ENCODE measurements at places on chromosomes 1 and 21.

DNA sequence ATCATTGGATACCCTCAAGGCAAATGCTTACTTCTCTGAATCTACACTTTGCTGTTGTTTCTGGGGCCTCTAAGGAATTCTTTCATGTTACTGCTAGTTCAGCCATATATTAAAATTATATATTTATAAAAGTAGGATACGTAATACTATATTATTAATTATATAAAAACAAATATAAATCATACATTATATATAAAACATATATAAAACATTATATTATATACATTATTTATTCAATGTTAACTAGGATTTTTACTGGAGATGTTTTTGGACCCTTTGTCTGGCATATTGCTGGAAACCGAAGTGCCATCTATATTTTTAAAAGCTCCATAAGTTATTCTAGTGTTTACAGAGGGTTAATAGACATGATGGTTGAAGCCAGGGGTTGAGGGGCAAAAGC lies 12.2 kb downstream of the ALG6 start:
- DNase-seq: no peak

DNA sequence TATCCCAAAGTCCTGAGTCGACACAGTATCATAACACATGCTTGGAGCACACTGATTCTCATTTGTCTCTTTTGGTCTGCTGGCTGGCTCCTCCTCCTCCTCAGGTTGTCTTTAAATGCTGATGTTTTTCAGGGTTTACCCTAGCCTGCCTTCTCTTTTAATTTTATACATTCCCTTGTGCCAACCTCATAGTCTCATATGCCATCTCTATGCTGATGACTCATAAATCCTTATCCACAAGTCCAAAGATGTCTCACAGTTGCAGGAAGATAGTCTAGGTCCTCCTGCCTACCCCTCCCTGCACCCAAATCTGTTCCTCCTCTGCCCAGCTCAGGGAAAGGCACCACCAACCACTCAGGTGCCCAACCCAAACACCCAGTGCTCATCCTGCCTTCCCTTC lies 108.3 kb downstream of the SIPA1L2 start:
- no peak for DNase-seq

- no peak for DNase-seq
Measured at GRCh38 chr1:89171067-89171438, 4.8 kb downstream of the GBP7 start.

GRCh38 chr21:46474382-46474781 lies 15.7 kb downstream of the DIP2A start:
- no peak for DNase-seq

DNA sequence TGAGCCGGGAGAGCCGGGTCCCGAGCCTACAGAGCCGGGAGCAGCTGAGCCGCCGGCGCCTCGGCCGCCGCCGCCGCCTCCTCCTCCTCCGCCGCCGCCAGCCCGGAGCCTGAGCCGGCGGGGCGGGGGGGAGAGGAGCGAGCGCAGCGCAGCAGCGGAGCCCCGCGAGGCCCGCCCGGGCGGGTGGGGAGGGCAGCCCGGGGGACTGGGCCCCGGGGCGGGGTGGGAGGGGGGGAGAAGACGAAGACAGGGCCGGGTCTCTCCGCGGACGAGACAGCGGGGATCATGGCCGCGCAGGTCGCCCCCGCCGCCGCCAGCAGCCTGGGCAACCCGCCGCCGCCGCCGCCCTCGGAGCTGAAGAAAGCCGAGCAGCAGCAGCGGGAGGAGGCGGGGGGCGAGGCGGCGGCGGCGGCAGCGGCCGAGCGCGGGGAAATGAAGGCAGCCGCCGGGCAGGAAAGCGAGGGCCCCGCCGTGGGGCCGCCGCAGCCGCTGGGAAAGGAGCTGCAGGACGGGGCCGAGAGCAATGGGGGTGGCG lies 371 bp downstream of the ARID1A start:
- DNase-seq: no peak

GRCh38 chr1:110602466-110602865 lies 3.7 kb downstream of the KCNA2 start:
- no peak for DNase-seq

GRCh38 chr1:113191579-113192076 lies 118.6 kb downstream of the LRIG2 start:
- no peak for DNase-seq

- no peak for DNase-seq
Measured at GRCh38 chr21:46095814-46096595, 1.9 kb upstream of the COL6A2 start.

- DNase-seq: no peak
Measured at GRCh38 chr1:39151267-39151666, 53.2 kb upstream of the MACF1 start.

DNA sequence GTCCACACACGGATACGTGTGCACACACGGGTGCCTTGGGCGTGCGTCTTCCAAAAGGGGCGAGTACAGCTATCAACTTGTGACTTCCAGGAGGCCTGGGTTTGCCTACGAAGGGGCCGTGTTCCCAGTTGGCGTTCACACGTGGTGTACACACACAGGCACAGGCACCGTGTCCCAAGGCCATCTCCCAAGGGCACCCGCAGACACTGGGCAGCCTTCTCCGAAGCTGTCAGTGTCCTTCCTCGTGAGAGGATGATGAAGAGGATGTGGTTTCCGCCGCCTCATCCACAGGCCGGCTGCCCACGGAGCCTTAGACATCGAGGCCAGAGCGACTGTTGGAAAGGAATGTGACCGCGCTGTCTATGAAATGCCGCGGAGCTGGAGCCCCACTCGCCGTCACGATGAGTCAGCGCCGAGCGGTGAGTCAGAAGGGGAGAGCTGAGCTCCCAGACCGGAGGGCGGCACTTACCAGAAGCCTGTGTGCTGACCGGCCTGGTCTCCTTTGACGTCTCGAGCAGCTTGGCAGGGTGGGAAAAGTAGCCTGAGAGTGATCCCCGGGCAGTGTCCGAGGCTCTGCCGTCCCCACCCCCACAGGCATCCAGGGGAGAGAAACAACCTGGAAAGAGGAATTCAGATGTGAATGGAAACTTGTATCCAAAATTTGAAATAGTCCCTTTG lies 141.4 kb upstream of the ARHGEF16 start:
- DNase-seq: peak; percentile 73

- DNase-seq: no peak
Measured at GRCh38 chr1:201375169-201375568, 2.3 kb downstream of the TNNT2 start.

DNA sequence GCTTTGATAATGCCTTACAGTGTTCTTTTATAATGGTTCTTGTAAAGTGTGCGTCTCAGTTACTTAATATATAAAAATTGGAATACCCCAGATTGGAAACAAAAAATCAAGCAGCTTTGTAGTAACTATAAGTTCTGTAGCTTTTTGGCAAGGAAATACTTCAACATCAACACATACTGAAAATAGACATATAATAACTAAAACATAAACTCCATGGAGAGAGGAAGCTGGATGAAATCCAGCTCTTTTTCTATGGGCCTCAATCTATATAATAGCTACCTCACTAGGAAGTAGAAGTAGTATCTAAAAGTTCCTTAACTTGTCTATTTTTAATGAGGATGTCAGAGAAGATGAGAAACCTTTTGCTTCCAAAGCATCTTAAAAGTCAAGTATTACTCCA lies 313.3 kb upstream of the NFIA start:
- no peak for DNase-seq

GRCh38 chr1:16906873-16907272 lies 11.1 kb downstream of the RNU1-2 start:
- DNase-seq: no peak

- peak; percentile 54 for DNase-seq
Measured at GRCh38 chr21:41622831-41623548, 115.0 kb upstream of the TMPRSS2 start.

DNA sequence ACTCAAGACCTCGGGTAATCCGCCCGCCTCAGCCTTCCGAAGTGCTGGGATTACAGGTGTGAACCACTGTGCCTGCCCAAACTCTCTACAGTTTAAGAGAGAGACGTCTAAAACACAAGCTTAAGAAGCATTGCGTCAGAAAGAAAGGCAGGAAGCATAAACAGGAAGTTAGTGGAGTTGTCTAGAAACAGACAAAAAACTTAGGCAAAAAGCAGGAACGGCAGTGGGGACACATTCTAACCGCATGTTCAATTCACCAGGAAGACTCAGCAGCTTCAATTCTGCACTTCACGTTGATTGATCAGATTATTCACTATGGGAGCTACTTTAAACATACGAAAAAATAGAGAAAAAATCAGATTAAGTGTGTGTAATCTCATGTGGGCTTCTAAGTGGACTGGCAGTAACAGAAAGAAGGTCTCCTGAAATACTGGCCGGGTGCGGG lies 7.4 kb downstream of the CFAP74 start:
- no peak for DNase-seq

GRCh38 chr1:46137916-46138315 lies 5.5 kb upstream of the PIK3R3 start:
- no peak for DNase-seq

DNA sequence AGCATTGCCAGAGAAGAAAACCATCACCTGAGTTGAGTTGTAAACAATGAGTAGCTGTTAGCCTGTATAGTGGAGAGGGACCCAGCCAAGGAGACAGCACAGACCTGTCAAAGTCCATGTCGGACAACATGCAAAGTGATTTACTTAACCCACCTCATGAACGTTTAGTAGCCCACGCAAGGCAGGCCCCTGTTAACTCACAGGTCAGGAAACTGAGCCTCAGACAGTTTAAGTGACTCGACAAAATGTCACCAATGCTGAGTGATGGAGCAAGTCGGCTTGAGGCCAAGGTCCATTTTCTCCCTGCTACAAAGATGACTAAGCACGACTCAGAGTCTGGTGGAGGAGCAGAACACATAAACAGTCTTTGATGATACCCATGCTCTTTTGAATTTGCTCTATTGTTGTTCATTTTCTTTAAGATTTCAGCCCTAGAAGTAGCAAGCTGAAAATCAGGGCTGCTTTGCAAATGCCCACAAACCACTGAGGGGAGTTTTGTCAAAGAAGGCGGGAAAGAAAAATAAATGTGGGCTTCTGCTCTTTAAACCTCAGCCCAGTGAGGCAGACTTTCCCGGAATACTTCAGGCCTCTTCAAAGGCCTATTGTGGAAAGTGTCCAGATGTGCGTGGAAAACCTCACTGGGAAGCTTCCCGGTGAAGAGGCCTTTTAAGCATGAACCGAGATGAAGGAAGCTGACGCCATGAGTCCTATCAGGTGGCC lies 83.8 kb upstream of the HOOK1 start:
- DNase-seq: no peak

DNA sequence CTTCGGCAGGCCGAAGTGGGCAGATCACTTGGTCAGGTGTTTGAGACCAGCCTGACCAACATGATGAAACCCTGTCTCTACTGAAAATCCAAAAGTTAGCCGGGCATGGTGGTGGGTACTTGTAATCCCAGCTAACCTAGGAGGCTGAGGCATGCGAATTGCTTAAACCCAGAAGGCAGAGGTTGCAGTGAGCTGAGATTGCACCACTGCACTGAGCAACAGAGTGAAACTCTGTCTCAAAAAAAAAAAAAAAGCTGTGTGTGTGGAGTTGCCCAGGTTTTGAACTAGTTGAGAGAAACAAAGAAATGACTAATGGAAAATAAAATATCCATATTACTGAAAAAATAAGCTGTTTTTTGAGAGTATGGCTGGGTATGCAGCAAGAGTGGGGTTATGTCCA lies 100.2 kb downstream of the GTF2B start:
- no peak for DNase-seq

DNA sequence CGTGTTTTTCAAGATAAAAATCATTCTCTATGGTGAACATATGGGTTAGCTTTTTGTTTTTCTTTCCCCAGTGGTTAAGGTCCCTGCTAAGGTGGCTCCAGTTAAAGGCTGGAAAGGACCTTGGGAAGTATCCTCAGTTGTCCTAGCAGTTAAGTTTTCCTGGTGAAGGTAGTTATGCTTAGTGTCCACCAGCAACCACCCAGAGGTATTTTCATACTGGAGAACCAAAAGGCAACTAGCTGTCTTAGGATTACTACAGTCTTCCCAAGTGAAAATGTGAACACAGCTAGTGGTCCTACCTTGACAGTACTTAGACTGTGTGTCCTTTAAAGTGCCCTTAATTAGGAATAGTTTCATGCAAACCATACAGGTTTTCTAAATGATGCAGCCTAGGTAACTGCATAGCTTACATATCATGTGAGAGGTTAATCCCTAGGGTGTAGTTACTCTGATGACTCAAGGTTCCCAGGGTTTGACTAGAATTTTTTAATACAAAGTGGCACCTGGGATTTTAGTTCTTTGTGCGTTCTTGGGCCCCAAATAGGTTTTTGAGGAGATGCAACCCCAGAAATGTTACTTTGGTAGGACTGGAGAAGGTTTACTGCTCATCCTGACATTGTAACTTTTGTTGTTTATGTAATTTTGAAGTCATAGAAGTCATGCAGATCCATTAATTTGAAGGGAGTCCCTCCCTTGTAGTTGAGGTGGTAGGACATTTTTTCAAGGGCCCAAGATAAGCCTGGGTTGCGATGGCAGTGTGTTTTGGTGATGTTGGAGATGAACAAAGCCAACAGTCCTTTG lies 36.5 kb downstream of the YY1AP1 start:
- DNase-seq: no peak

GRCh38 chr21:31879911-31880310 lies 7.1 kb downstream of the HUNK start:
- no peak for DNase-seq

DNA sequence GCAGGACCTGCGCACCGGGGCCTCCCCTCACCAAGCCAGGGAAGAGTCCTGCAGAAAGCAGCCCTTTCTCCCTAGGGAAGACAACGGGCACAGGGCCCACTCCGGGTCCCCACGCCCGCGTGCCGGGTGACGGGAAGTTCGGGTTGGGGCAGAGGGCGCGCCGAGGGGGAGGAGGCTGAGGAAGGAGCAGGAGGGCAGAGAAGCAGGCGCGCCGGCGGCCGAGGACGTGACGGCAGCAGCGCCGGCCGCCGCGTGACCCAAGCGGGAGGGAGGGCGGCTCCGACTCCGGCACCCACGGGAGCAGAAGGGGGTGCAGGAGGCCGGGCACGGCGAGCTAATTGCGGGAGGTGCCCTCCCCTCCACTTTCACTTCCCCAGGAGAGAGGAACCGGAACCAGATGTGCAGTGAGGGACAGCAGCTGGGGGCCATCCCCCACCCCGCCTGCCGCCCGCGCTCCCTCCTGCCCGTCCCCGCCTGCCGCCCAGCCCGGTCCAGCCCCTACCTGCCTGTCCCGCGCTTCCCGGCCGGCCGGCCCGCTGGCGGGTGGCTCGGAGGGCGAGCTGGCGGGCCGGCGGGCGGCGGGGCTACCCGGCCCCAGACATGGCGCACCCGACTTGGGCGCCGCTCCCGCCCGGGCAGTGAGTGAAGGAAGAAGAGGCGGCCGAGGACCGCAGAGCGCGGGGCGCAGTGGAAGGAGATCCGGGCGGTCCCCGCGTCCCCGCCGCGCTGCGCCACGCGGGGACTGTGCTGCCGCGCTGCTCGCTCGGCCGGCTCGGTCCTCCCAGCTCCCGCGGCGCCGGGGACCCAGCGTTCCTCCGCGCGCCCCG lies 510 bp downstream of the DENND4B start:
- peak; percentile 61 for DNase-seq

- DNase-seq: no peak
Measured at GRCh38 chr1:154749078-154749760, 120.9 kb downstream of the KCNN3 start.
